Activated CD8-positive, alpha-beta T cell treated with anti-CD3 and anti-CD28 coated beads for 36 hours (primary cell): ENCODE measurements at places on chromosomes 3 and 15. TPM values are rescaled to one million over a fixed set of nuclear protein-coding genes. Genes with fewer than 3 reads are reported as not detected.

DNA sequence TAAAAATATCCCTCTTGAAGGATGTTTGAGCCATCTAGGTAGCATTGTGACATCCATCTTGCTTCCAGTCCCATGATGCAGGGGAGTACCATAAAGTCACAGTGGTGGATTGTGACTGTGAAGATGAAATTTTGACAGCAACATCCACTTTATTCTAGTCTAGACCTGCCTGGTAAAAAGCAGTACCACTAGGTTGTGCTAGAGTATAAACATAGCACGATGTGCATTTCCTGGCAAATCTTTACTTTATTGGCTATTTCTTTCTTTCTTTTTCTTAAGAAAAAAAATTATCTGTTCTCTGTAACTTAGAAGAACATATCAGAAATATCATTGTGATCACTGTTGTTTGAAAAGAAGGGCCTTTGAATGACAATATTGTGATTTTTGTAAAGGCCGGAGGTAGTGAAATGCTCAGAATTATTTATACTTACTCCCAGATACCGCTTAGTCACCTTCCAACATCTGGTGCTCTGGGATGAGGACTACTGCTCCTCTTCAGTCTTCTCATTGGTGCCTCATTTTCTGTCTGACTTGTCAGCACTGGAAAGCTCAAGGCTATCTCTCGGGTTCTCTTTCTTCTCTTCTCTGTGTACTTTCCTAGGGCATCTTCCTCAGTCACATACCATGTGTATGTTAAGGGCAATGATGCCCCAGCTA is 35.6 kb downstream of the AGBL1 start:
- H3K36me3 ChIP-seq, result no peaks in the 10 kb centered on the region
- DNase-seq, result no peak
- no peak overlapping the region for H3K4me3 ChIP-seq
- no peaks in the 10 kb centered on the region for H3K4me1 ChIP-seq
- H3K27me3 ChIP-seq, result peaks cover 5% of the 10 kb centered on the region
- H3K27ac ChIP-seq, result no peak overlapping the region

- peak overlapping the region; percentile 93 for H3K27ac ChIP-seq
- peaks cover 80% of the 10 kb centered on the region for H3K36me3 ChIP-seq
- peak; percentile 90 for DNase-seq
- peaks cover 59% of the 10 kb centered on the region for H3K4me1 ChIP-seq
- H3K27me3 ChIP-seq, result peaks cover 2% of the 10 kb centered on the region
Measured at GRCh38 chr3:50572158-50572557, 2.8 kb downstream of the HEMK1 start.

Gene TMA7
- total RNA-seq, result 334 TPM

Gene TLR9
- 2.0 TPM for total RNA-seq

GRCh38 chr3:43865351-43865750 is 174.6 kb downstream of the ABHD5 start:
- no peak overlapping the region for H3K4me3 ChIP-seq
- no peak for DNase-seq
- no peaks in the 10 kb centered on the region for H3K36me3 ChIP-seq
- H3K4me1 ChIP-seq, result no peaks in the 10 kb centered on the region
- no peak overlapping the region for H3K27ac ChIP-seq
